ENCODE measurements at places on chromosomes 7 and 10. TPM values are rescaled to one million over a fixed set of nuclear protein-coding genes. Genes with fewer than 3 reads are reported as not detected.

The CDHR3 gene
- polyA plus RNA-seq = 5.6 TPM

The TFEC gene
- polyA plus RNA-seq = 25.6 TPM

The CDC14C gene
- polyA plus RNA-seq = not detected

The A1CF gene
- polyA plus RNA-seq = 6.8 TPM

The TAF3 gene
- polyA plus RNA-seq = 13.0 TPM

The PPP1R17 gene
- not detected for polyA plus RNA-seq

The CYP2E1 gene
- polyA plus RNA-seq = 2.5 TPM

The CYP2C8 gene
- 4.1 TPM for polyA plus RNA-seq

The AKR1B15 gene
- polyA plus RNA-seq = not detected

The BRAT1 gene
- polyA plus RNA-seq = 27.6 TPM

The DRGX gene
- polyA plus RNA-seq = not detected
